ENCODE measurements at places on chromosomes 1 and 21.

GRCh38 chr21:26686278-26686677 is 113.2 kb upstream of the CYYR1 start:
- peak; percentile 41 for DNase-seq

DNA sequence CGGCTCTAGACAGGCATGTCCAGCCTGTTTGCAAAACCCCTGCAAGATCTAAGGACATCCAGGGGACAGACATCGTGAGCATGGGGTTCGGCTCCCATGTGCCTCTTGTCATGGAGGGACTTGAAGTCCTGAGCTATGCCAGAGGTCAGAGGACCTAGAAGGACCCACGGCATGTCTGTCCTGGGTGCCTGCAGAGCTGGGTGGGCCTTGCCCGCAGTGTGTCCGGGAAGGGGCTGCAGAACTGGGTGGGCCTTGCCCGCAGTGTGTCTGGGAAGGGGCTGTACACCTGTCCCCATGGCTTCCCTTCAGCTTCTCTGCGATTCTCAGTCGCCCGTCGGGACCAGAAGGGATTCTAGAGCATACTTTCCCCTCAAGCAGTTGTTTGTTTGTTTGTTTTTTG is 20.0 kb upstream of the TRAPPC10 start:
- DNase-seq, result no peak

DNA sequence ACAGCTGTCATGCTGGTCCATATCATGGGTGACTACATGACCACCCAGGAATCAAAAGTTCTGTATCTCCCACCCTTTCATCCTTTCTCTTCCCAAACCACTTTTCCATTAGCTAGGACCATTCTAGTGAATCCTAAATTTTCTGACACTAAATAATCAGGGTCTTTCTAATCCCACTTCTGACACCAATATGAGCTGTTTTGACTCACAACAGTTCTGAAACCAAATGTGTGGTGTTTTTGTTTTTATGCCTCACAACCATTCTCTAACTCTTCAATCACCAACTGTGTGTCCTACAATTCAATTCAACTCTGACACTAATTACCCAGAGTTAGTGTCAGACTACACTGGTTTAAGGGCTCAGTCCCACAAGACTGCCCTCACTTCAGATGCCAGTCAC is 63.9 kb downstream of the SMYD2 start:
- no peak for DNase-seq

- no peak for DNase-seq
These were observed 85.3 kb downstream of the CDC7 start for GRCh38 chr1:91585982-91586381.

GRCh38 chr21:45917241-45917640 is 64.3 kb upstream of the COL6A1 start:
- DNase-seq, result no peak

DNA sequence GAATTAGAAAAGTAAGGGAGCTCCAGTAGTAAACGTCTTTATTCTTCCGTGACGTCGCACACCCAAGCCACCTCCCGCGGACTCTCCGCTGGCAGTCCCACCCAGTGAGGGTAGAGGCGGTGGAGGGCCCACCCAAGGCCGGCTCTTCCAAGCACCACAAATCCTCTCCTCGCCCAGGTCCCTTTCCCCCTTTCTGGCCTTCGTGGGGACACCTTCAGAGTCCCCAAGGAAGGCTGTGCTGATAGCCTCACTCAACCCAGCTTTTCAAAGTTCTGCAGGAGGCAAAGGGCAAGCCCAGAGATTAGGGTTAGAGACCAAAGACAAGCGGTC is 349 bp upstream of the GPN2 start:
- DNase-seq, result no peak

DNA sequence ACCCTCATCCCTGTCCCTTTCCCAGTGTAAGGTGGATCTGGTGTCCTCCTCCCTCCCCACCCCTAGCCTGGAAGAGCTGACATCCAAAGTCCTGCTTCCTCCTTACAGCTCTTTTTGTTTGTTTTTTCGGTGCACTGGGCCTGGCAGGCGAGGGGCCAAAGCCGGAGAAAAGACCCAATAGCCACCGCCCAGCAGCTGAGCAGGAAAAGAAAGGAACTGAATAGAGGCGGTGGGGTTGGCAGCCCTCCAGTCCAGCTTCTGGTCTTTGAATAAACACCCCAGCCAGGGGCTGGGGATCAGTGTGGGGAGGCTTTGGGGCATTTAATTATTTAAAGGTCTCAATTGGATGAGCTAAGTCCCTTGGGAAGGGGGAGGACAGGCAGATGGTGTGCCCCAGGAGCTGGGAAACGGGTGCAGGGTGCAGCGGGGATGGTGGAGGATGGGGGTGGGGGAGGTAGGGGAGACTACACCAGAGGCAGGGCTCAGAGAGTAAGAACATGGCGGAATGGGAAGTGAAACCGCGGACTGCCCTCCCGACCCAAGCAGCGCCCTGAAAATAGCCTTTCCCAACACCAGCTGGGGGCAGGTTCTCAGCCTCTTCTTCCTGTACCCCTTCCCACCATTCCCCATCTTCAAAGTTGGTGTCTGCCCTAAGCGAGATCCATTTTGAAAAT is 20.2 kb downstream of the BTG2 start:
- DNase-seq, result no peak

- DNase-seq, result no peak
These were observed 44.9 kb downstream of the PAFAH2 start for GRCh38 chr1:25952841-25953401.
